ENCODE measurements at places on chromosomes 12 and 14. TPM values are rescaled to one million over a fixed set of nuclear protein-coding genes. Genes with fewer than 3 reads are reported as not detected.

DNA sequence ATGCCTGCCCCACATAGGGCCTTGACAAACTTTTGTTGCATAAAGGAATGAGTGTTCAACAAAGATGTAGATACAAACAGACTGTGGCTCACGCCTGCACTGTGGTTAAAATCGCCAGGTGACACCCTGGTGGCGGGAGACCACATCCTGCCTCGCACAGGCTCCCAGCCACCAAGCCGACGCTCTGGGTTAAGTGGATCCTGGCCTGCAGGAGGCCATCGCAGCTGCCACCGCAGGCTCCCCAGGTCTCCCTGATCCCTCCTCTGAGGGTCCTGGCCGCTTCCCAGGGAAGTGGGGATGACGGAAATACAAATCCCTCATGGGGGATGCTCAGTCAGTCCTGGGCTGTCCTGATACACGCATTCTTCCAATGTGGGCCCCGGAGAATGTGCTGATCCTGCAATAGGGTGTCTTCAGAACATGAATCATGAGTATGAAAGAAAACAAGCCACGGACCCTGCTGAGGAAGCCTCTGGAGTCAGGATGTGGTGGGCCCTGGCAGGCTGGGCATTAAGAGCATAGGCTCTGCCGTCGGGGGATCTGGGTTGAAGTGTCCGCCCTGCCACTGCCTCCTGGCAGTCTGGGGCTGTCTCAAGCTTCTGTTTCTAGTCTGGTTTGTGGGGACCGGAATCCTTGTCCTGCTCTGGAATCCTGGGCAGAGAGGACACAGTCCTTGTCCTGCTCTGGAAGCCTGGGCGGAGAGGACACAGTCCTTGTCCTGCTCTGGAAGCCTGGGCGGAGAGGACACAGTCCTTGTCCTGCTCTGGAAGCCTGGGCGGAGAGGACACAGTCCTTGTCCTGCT is 53.5 kb upstream of the BEGAIN start:
- no peak for DNase-seq

DNA sequence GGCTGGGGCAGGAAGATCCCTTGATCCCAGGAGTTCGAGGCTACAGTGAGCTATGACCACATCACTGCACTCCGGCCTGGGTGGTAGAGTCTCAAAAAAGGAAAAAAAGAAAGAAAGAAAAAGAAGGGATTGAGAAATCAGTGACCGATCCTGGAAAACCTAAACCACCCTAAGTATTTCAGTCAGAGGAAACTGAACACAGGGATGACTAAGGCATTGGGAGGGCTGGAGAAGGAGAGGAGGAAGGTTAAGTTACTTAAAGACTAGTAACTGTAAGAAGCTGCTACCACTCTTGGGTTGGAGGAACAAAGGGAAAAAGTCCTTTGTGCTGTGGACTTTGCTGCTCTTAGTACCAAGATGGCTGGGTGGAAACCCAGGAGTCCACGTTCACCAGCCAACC is 10.6 kb downstream of the HHIPL1 start:
- no peak for DNase-seq

GRCh38 chr14:77985211-77985615 is 185.0 kb upstream of the NRXN3 start:
- no peak for DNase-seq

Gene AGAP2
- 2.2 TPM for total RNA-seq

DNA sequence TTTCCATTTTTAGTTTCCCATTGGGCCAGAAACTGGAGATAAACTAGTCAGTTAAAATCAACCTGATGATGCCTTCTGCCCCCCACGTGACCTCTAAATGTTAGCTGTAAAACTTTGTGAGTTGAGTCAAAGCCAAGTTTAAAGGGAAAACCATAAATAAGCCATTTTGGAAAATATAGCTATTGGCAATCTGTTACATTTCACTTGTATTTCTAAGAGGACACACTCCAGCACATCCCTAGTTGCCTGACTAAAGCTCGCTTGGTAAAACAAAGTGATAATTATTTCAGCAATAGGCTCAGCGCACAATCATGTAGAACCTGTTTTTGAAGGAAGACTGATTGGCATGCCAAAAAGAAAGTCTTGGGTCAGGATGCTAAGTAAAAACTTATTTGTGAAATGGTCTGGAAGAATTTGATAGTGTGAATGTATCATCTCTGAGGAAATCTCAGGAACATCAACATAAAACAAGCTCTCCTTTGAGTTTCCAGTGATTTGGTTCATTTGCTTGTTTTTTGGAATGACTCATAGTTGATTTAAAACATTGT is 49.2 kb upstream of the AEBP2 start:
- DNase-seq = no peak

Gene RPGRIP1
- total RNA-seq = 0.10 TPM

DNA sequence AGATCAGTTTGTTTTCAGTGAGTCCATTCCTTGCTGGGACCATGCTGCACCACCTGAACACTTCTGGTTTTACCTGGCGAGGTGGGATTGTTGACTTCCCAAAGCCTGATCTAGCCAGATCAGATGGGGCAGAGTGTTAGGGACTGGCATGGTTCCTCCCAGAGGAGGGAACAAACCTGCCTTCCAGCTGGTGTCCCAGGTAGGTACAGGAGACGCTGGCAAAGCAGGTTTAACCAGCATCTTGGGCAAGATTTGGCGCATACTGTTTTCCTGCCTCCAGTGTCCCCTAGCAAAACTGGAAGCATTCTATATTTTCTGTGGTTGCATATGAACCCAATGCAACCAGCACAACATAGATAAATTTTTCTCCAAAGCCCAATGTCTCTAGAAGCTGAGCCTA is 14.6 kb upstream of the FOS start:
- DNase-seq = no peak

Gene COX14
- 54.3 TPM for total RNA-seq

DNA sequence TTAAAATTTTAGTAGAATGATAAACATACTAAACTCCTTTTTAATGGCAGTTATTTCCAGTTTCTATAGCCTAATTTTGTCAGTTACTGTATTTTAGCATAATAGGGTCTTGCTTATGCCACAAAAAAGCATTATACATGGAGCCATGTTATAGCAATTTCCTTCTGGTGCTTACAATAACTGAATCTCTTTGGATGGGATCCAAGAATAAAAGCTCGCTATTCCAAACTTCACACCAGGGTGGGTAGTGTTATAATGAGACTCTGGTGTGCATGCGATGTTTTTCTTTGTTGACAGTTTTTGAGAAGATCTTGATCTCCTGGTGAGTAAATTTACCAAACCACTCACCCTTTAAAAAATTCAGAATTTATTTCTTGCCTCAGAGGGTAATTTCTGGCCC is 90.4 kb upstream of the CCDC91 start:
- DNase-seq = no peak

DNA sequence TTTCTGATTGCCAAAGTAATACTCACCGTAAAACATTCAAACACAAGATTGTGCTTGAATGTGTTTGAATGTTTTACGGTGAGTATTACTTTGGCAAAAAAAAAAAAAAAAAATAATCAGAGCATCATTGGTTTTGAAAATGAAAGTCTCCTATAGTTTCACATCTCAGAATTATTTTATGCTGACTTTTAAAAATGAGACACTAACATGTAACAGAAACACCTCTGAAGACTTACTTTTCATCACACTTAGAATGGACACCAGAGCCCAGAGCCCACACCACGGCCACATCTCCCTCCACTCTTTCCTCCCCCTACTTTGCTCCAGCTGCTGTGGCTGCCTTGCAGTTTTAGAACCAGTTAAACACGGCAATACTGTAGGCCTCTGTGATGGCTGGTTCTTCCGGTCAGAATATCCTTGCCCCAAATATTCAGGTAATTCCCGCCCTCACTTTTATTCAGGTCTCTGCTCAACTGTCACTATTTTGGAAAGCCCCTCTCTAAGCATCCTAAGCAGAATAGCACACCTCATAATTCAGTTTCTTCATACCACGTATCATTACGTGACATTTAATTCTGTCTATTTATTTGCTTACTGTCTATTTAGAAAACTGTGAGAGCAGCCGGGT is 138.9 kb upstream of the MAX start:
- DNase-seq = no peak

Gene SLC6A15
- 0.24 TPM for total RNA-seq

DNA sequence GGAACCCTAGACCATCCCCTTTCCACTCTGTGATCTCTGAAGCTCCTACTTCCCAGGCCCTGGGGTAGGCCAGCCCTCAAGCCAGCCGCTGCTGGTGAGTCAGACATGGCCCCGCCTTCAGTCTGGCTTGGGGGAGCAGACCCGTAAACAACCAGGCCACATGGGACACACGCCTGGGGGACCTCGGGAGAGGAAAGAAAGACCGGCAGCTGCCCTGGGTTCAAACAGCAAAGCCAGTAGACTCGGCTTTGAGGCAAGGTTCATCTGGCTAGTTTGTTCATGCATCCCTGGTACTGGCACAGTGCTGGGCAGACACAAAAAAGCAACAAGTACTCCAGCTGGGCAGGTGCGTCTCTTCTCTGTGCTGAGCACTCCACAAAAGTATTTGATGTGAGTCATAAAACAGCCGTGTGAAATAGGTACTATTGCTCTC is 101.9 kb downstream of the SETD3 start:
- DNase-seq = no peak

Gene RFLNA
- total RNA-seq = 1.2 TPM

- no peak for DNase-seq
These were observed 1.6 kb upstream of the CHD4 start for GRCh38 chr12:6608592-6609281.

DNA sequence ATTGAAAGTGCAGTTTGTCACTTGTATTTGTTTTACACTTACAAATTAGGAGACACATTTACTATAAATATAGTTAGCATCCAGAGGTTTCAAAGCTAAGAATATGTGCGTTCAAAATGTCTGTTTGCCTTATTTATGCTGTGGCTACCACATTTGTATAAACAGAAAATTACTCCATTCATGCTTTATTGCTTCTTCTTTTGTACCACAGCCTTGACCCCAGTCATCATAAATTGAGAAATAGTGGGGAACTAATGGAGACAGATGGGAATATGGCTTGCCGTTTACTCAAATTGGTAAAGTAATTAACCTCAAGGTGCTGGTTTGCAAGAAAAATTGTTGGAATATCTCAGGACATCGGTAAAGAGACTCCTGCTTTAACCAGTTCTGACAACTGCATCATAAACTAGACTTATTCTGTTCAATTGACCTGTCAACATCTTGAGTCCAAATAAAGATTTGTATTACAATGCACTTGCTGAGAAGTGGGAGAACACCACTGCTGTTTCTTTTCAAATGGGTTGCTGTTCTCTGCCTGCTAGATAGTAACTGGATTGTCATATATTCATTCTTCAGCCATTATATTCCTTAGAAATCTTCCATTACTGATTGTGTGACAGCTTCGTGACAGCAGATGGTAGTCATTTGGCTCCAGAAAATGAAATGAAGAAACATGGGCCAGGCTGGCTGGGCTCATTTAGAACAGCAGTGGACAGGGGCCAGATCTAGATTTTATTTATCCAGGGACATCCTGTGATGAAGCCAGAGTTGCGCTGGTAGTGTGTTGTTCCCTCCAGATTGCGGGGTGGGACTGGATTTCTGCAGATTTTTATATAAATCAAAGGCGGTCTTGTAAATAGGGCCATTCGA is 354.4 kb downstream of the EGLN3 start:
- DNase-seq = no peak

DNA sequence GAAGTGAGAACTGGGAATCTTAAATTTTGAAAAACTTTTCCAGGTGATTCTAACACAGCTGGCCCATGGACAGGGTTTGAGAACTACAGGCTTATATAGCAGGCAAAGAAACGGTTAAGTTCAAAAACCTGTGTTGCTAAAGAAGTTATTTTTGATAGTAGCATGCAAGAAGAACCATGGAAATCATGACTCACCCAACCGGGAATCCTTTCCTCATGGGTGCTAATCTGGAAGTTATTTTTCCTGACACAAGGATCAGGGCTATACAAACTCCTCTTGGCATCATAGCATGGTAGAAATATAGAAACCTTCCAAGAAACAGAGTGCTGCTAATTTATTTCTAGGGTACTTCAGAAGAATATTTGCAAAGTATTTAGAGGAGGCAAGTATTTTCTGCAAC is 588.7 kb downstream of the CCER1 start:
- no peak for DNase-seq

- DNase-seq = no peak
These were observed 79.7 kb downstream of the SAMD4A start for GRCh38 chr14:54646626-54647025.

DNA sequence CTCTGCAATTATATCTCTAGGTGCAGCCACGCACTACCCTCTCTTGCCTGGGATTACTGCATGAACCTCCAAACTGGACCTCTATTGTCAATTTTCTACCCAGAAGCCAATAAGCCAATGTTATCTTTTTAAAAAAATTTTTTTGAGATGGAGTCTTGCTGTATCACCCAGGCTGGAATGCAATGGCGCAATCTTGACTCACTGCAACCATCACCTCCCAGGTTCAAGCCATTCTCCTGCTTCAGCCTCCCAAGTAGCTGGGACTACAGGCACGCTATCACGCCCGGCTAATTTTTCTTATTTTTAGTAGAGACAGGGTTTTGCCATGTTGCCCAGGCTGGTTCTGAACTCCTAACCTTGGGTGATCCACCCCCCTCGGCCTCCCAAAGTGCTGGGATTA is 11.2 kb upstream of the PXN start:
- no peak for DNase-seq

- DNase-seq = no peak
These were observed 12.2 kb upstream of the NR2C1 start for GRCh38 chr12:95085612-95086011.

- no peak for DNase-seq
These were observed 15.0 kb upstream of the NR2C1 start for GRCh38 chr12:95088379-95088778.

DNA sequence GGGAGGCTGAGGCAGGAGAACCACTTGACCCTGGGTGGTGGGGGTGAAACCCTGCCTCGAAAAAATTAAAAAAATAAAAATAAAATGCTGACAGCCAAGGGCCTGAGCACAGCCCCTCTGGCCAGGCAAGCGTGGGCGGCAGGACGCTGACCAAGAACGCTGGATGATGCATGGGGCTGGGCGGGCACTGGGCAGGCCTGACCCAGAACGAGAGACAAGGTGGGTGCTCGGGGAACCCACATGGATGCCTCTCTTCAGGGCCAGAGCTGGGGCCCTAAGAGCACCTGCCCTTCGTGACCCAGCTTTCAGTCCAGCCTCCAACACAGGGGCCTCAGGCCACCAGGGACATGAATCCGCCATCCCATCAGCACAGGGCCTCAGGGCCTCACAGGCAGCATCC is 11.3 kb downstream of the GALNT9 start:
- no peak for DNase-seq

- DNase-seq = no peak
These were observed at the start of gene AQP5 for GRCh38 chr12:49961111-49961922. TSS of gene AQP5 (plus strand) at chr12:49961872. CDS start at chr12:49962018, 146 bp downstream.

Gene ACSS3
- 13.5 TPM for total RNA-seq

DNA sequence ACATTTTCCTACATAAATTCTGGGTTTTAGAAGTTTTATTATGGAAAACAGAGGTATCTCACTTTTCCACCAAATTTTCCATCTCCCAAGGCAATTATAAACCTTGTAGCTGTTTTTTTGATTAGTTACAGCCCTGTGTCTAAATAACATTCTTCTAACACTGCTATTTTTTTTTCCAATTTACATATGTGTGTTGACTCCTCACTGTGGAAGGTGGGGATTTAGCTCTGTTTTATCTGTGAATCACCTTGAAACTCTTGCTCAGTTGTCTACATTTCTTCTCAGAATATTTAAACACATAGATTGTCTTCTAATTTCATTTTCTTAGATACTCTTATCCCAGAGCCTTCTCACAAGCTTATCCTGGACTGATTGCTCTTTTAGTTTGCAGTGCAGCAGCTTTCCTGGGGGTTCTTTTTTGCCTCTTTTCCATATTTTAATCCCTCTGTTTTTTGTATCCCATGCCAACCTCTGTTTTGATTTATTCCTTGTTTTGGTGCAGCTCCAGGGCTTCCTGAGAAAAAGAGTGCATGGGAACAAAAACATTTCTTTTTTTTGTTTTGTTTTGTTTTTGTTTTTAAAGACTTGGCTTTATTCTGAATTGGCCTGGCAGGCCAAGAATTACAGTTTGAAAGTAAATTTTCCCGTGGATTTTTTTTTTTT is 36.7 kb downstream of the TBC1D15 start:
- no peak for DNase-seq
